Stimulated activated CD8-positive, alpha-beta memory T cell treated with anti-CD3 and anti-CD28 coated beads, Interleukin-4, amount 100 ng/mL, for 48 hours (primary cell): ENCODE measurements at places on chromosomes 4 and X.

DNA sequence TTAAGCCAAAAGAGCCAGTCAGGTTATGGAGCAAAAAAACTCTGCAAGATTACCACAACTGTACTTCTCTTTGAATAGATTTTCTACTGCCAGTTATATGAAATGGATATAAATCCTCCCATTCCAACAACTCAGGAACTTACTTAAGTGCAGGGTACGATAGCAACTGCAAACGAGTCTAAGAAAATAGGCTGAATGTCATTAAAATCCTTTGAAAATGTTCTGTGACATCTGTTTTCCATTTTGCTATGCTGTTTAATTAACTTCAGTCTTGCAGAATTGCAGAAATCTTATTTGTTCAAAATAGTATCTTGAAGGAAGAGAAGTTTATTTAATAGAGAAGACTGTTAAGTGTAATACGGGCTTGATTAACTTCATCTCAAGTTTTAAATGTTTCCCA is 243.8 kb downstream of the PALLD start:
- DNase-seq = no peak

- no peak for DNase-seq
These were observed 107.0 kb downstream of the NFKB1 start for GRCh38 chr4:102608190-102608589.

GRCh38 chr4:181083757-181084361 is 1159.3 kb upstream of the TENM3 start:
- DNase-seq = no peak

GRCh38 chr4:156390599-156391324 is 437.1 kb upstream of the CTSO start:
- DNase-seq = no peak

- DNase-seq = no peak
These were observed 84.3 kb downstream of the PJA1 start for GRCh38 chrX:69080855-69081465.

- DNase-seq = no peak
These were observed 80.3 kb upstream of the HHIP start for GRCh38 chr4:144565527-144566195.

- no peak for DNase-seq
These were observed 1942.1 kb upstream of the ADGRL3 start for GRCh38 chr4:59258002-59258401.

DNA sequence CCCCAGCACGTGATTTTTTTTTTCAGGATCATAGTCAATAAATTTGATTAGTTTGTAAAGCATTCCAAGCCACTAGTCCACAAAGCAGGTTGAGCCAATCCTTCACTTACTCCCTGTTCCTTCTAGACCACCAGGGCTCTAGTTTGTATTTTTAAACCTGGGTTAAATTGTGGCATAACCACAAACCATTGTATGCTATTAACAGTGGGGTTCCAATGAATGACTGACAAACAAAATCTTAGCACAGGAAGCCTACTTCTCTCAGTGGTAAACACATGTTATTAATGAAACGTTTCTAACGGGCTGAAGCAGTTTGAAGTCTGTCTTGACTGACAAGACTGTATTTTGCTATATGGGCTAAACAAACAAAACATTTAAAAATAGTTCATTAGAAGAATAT is 48.6 kb upstream of the GYPA start:
- no peak for DNase-seq

GRCh38 chrX:114800719-114801118 is 216.7 kb downstream of the IL13RA2 start:
- no peak for DNase-seq

DNA sequence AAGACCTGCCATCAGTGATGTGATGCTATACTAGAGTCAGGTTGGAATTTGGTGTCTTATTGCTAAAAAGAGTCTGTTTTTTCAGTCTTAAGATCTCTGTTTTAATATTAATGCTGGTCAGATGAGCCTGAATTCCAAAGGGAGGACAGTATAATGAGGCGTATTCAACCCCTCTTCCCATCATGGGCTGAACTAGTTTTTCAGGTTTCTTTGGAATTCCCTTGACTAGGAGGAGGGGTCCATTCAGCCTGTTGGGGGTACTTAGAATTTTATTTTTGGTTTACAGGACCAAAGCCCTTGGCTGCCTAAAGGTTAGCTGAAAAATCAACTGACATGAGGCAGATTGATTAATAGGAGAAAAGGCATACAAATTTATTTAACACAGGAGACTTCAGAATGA is 24.1 kb upstream of the PI4K2B start:
- no peak for DNase-seq

DNA sequence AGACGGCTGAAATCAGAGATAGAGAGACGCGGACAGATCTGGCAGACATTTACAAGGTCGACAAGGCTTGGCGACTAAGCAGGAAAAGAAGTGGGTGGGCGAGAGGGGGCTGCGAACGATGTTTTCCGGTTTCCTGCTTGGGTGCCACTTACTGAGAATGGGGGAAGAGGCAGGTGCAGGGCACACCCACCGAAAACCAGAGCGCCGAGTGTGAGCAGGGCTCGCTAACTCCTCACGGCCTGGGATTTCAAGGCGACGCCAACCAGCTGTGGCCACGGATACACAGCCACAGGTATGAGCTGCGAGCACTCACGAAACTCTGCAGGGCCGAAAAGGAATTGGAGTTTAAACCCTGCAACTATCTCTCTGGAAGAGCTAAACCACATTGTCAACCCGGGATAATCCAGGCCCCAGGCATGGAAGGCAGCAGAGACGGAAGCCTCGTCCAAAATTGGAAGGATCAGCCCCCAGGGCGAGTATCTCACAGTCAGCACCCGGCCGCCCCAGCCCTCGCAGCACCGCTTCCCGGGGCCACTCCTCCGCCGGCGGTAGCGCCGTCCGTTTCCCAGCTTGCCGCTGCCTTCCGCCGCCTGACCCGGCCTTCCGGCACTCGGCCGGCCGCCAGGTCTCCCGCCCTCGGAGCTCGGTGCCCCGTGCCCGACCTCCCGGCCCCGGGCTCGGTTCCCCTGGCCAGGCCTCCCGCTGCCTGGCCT is 778 bp downstream of the CASP3 start:
- DNase-seq = peak; percentile 68

GRCh38 chrX:120690941-120691340 is 61.1 kb upstream of the C1GALT1C1 start:
- no peak for DNase-seq

GRCh38 chrX:124940531-124940930 is 379.1 kb upstream of the TEX13C start:
- no peak for DNase-seq

GRCh38 chr4:75180790-75181776 is 248.2 kb downstream of the PARM1 start:
- no peak for DNase-seq

- no peak for DNase-seq
These were observed 626.5 kb upstream of the CPEB2 start for GRCh38 chr4:14375816-14376215.

DNA sequence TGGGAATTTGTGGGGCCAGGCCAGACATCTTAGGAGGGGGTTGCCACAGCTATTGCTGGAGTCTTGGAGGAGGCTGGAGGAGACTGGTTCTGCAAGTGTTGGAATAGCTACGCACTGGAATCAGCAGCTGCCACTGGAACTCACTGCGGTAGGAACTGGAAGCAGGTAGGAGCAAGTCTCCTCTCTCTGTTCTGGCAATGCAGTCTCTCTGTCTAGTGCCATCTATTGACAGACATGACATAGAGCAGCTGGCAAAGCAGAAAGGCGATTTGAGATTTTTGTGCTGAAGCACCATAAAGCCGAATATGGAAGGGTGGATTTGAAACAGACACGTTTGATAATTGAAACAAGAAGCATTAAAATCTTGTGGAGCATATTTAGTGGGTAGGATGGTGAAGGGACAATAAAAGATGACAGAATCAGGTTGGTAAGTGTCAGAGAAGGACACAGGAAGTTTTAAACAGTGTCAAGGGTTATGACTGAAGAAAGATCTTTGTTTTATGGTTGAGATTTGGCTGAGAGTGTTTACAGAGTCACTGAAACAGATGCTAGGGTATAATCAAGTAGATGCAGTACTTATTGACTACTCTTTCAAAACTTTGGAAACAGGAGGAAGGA is 23.5 kb upstream of the SYNPO2 start:
- DNase-seq = no peak

DNA sequence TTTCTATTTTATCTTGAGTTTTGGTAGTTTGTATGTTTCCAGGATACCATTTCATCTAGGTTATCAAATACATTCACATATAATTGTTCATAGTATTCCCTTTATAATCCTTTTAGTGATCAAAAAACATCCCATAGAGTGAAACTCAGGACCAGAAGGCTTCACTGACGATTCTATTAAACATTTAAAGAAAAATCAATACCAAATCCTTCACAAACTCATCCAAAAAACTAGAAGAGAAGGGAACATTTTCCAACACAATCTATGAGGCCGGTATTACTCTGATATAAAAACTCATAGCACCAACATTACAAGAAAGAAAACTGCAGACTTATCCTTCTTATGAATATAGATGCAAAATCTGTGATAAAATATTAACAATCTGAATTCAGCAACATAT is 203.4 kb downstream of the ANKRD50 start:
- no peak for DNase-seq

DNA sequence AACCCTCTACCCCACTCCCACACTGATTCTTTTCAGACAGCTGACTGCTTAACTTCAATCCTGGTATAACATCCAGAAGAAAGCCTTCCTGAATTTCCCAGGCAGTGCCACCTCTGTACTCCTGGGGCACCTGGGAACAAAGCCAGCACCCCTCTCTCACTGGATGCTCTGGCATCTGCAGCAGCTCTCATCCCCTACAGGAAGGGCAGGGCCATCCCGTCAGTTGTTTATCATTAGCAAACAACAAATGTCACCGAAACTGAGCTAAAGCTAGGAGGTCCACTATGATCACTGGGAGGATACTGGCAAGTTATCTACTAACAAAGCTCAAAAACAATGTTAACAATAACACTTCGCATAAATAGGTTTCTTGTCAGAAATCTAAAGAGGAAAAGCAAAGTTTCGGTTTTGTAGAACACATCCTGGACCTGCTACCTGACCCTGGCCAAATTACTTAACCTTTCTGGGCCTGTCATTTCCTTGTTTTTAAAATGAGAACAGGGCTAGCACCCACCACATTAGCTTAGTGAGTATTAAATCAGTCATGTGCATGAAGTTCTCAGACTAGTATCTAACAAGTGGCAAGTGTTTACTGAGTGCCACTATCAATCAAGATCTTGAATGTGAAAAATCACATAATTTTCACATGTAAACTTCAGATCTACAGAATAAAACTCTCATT is 86.6 kb downstream of the NR3C2 start:
- DNase-seq = no peak

- DNase-seq = no peak
These were observed 17.2 kb downstream of the RXFP1 start for GRCh38 chr4:158538911-158539310.

- DNase-seq = no peak
These were observed 597.2 kb downstream of the GALNTL6 start for GRCh38 chr4:172410363-172410762.

DNA sequence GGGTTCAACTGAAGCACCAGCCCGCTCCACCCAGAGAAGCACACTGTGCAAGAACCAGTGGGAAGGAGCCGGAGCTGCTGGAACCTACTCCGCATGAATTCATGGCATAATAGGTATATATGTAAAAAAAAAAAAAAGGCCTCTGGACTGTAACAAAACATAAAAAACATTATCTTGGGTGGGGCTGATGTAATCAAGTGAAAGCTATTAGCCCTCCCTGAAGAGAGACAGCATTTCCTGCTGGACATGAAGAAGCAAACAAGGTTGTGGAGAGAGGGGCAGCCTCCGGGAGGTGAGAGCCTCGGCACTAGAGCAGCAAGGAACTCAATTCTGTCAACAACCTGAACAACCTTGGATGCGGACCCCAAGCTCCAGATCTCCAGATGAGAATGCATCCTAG is 50.7 kb downstream of the PLAC1 start:
- DNase-seq = no peak

DNA sequence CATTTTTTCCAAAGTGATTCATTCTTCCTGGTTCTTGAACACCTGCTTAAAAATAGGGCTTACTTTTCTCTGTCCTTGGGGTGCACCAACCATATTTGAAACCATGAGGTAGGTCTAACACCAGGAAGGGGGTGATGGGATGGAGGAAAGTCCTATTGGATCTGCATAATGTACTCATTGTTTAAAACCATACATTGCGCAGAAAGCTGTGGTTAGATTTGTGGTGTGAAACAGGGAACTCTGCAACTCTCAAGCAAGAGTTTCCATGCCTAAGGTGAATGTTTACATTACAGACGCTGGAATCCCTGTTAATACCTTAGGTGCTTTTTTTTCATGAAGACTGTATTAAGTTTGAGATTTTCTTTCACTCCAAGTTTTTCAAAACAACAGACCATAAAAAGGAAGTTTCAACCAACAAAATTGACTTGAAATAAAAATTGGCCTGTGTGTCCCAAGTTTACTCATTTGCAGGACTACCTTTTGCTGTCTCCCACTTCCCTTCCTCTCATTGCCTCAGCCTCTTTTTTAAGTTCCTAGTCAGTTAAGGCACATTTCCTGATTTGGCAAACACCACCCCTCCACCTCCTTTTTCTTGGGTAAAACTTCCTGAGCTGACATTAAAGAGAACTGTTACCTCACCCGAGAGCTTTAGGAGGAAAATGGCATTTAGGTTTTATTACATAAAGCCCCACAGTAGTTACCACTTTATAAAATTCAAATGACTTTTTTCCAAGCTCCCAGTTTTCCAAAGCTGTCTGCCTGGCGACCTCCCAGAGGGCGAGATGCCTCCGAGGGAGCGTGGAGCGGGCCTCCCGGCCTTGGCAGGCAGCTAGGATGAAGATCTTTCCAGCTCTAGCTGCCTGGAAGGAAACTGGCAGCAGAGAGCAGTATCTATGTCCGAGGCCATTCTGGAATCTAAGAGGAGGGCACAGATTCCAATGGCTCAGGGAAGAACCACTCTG is 47.9 kb upstream of the RBPJ start:
- no peak for DNase-seq

GRCh38 chr4:69760455-69760854 is at the start of gene SULT1B1:
Gene SULT1B1, minus strand, starts transcription at chr4:69760620. Its CDS starts 5,403 bp downstream, at chr4:69755217.
- DNase-seq = peak; percentile 41

DNA sequence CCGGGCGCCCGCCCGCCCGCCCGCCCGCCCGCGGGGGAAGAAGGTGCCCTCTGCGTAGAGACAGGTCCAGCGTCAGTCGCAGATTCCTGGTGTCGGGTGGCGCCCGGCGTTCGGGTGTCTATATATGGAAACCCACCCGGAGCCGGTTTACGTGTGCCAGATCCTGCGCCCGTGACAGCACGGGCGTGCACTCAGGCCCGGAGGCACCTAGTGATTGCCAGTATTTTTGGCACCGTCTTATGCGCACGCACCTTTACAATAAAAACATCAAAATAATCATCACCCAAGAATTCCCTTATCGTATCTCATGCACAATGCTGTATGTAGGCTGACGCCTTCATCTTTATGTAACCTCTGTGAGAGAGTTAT is 519 bp downstream of the SLC25A4 start:
- peak; percentile 42 for DNase-seq
